ENCODE measurements at places on chromosomes 11 and 22.

- no peak for DNase-seq
Measured at GRCh38 chr11:118213781-118214180, 11.0 kb downstream of the JAML start.

DNA sequence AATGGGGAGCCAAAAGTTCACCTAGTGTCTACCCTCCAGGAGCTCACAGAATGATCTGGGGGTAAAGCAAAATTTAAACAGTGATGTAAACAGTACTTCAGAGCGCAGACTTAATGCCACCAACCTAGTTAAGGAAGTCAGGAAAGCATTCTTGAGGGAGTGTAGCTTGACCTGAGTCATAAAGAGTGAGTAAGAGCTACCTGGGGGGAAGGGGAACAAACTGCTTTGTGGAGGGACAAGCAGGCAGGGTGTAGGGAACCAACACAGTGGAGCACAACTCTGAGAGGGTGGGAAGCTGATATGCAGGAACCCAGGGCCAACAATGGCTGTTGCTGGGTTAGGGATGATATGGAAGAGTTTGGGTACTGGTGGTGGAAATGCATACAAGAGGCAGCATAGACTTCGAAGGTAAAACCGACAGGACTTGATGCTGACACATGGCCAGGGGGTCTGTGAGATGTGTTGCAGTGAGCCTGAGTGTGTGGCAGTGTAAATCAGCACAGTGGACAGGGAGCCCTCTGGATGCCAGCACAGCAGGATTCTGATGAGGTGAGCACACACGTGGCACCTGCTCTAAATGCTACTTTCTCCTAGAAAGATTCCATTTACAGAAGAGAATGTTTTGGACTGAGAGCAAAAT, 58.3 kb upstream of the CYP2D6 start:
- no peak for DNase-seq

- DNase-seq: no peak
Measured at GRCh38 chr22:29737251-29738117, 17.7 kb downstream of the CABP7 start.

- peak; percentile 83 for DNase-seq
Measured at GRCh38 chr11:111446404-111447111, 65.6 kb downstream of the BTG4 start.

GRCh38 chr11:118247041-118247440, 5.1 kb downstream of the MPZL3 start:
- DNase-seq: no peak
